ENCODE measurements at places on chromosomes 13 and 19.

DNA sequence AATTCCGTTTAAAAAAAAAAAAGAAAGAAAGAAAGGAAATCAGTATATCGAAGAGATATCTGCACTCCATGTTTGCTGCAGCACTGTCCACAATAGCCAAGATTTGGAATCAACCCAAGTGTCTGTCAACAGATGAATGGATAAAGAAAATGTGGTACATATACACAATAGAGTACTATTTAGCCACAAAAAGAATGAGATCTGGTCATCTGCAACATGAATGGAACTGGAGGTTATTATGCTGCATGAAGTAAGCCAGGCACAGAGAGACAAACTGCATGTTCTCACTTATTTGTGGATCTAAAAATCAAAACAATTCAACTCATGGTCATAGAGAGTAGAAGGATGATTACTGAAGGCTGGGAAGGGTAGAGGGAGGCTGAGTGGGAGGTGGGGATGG is 16.3 kb downstream of the ZNF565 start:
- no peak for DNase-seq

- no peak for DNase-seq
Observed at GRCh38 chr13:27372896-27373295, 51.5 kb upstream of the GTF3A start.

- DNase-seq = no peak
Observed at GRCh38 chr13:72390909-72391308, 336.5 kb downstream of the MZT1 start.

- DNase-seq = no peak
Observed at GRCh38 chr13:85543144-85543543, 256.1 kb downstream of the SLITRK6 start.

DNA sequence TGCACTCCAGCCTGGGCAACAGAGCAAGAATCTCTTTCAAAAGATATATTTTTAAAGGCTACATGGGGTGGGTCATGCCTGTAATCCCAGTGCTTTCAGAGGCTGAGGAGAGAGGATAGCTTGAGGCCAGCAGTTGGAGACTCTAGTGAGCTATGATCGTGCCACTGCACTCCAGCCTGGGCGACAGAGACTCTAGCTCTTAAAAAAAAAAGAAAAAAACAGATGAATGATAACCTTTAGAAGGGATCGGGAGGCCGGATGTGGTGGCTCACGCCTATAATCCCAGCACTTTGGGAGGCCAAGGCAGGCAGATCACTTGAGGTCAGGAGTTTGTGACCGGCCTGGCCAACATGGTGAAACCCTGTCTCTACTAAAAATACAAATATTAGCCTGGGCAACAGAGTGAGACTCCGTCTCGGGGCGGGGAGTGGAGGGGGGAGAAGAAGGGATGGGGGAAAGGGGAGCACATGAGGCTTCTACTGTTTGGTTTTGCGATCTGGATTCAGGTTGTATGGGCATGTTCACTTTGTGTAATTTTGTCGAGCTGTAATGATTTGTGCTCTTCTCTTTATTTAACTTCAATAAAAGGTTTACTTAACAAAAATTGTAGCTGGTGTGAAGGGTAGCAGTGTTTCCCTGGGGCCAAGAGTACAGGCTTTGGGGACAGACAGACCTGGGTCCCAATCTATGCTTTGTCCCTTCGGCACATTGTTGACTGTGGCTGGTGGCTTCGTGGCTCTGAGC is 1.1 kb upstream of the PSMC4 start:
- no peak for DNase-seq

DNA sequence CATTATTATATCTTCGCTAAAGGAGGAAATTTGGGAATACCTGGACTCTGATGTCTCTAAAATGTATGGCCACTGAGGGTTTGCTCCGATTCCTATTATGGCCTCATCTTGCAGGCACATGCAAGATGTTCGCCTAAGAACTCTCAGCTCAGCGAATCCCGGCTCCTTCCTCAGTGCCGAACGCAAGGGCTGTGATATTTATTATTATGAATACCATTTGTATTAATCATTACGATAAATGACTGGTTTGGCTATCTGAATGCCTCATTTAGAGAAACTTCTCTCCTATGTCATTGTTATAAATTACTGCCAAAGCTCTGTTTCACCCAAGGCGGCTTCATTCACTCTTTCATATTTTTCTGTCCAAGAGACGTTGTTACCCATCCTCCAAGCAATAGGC is 369.7 kb upstream of the TSHZ3 start:
- DNase-seq = no peak

GRCh38 chr13:110505594-110505993 is 55.9 kb downstream of the RAB20 start:
- no peak for DNase-seq

Data from activated CD8-positive, alpha-beta memory T cell treated with anti-CD3 and anti-CD28 coated beads for 48 hours (primary cell).